ENCODE measurements at places on chromosomes 3 and 15.

GRCh38 chr3:141530415-141530768 is 43.6 kb downstream of the RASA2 start:
- no peak for DNase-seq

- DNase-seq = no peak
Measured at GRCh38 chr3:99648101-99648500, 9.7 kb downstream of the COL8A1 start.

- no peak for DNase-seq
Measured at GRCh38 chr15:52795464-52796227, 5.5 kb upstream of the ONECUT1 start.

- no peak for DNase-seq
Measured at GRCh38 chr3:114794894-114795630, 352.0 kb downstream of the ZBTB20 start.

GRCh38 chr15:51814606-51815005 is 14.8 kb upstream of the TMOD3 start:
- DNase-seq = no peak

DNA sequence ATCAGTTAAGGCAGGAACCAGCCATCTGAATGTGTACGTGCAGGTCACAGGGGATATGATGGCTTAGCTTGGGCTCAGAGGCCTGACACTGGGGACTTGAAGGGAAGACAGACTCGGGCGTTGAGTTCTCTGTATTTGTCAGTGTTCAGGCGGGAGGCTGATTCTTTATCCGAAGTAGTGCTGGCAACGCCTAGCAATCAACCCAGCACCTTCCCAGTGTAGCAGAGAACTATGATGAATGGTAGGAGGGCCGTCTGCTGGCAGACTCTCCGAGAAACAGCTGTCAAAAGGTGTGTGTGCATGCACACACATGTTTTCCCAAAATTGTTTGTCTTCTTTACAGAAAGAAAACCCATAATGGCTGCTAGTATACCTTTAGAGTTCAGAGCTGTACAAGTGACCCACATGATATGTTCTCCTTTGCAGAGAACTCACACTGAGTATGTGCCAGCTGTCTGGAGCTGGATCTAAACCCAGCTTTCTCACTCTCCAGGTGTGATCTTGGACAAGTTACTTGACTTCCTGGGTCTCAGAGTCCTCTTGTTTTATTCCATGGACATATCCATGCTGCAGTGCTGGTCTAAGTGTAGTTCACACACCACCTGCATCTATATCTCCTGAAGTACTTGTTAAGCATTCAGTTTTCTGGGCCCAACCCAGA is 74.5 kb upstream of the LARS2 start:
- DNase-seq = no peak

DNA sequence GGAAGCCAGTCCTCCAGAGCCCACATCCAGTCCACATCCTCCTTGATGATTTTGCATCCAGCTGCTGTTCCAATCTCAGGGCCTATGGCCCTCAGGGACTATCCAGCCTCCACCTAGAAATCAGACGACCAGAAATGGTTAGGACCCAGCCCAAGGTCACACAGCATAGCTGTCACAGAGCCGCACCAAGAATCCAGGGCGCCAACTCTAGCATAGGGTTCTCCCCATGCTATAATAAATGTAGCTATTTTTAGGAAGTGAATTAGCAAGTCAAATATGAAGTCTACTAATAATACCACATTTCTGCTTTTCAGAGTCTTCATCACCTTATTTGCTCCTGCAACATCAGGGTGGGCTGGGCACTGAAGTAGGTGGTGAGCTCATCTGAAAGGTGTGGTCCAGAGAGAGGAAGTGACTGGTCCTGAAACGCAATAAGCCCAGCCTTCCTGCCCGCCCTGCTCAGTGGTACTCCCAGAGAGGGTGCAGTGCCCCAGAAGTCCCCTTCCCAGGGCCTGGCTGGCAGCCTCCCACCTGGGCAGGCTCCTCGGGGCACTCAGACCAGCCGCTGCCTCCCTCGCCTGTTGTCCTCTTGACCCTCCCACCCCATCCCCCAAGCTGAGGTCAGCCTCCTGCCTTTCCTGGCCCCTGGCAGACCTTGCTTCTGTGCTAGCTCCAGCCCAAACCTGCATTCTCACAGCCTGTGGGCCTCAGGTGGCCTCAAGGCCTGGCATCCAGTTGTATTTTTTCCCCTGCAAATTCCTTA is 17.6 kb upstream of the CYP11A1 start:
- DNase-seq = peak; percentile 78

DNA sequence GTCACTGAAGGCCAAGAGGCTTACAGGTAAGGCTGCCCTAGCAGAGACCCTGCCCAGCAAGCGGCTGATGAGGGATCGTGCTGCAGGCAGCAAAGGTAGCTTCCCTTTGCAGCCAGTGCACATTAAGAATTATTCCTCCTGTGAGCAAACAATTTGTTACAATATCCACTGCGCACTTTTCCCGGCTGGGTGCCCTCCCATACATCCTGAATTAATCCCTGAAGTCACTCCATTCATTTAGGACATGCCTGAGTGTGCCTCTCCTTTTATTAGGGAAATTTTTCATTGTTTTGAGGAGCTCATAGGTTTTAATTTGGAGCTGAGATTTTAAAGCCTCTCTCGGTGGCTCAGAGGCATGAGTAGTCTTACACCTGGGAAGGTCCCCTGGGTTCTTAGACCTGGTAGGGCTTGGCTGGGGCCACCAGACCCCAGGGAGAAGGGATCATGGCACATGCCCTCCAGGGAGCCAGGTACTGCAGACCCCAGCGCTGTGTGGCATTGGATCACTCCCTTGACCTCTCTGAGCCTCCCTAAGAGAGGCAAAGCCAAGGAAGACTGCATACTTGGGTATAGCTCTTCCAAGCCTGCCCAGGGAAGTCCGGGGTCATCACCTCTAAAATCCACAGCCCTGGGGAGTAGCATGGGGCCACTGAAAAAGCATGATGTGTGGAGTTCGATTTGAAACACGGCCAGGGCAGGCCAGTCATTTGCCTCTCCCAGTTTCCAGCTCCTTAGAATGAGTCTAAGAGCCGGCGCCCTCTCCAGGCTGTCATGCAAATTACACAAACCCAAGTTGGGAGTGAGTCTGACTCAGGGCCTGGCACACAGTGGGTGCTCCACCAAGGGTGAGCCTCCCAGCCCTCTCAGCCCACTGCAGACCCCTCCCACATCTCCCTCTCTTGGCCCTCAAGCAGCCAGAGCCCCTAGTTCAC is 151.9 kb upstream of the LINGO1 start:
- peak; percentile 34 for DNase-seq
